SIG-M5 (cell line): ENCODE measurements at places on chromosomes 16 and 17.

GRCh38 chr17:79843816-79844800, 4.9 kb upstream of the CBX4 start:
- no peak for DNase-seq

DNA sequence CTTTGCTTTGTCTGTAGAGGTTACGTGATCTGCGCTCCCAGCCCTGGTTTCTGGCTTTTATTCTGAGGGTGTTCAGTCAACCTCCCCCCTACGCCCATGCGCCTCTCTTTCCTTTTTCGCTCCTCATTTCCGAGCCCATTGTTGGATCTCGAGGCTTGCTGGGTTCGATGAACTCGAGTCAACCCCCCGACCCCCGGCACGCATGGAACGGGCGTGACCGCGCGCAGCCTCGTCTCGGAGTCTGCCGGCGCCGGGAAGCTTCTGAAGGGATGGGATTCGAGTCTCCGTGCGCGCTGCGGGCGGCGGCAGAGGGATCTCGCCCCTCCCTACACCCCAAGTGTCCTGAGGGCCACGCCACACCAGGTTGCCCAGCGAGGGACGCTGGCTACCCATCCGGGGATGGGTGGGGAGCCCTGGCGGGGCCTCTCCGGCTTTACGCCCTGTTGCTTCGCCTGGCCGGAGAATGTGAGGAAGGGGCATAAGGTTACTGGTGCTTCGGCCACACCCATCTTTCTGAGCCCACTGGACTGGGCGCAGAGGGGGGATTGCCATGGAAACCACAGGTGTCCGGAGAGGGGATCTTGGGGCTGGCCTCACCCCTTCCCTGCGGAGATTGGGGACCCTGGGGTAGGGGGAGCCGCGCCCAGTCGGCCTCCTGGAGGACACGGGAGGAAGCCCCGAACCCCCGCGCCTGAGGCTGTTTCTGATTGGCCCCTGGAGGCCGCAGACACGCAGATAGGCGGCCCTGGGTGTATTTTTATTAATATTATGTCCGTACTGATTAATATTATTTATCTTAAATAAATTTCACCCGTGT, 1.8 kb downstream of the MAPT start:
- no peak for DNase-seq

DNA sequence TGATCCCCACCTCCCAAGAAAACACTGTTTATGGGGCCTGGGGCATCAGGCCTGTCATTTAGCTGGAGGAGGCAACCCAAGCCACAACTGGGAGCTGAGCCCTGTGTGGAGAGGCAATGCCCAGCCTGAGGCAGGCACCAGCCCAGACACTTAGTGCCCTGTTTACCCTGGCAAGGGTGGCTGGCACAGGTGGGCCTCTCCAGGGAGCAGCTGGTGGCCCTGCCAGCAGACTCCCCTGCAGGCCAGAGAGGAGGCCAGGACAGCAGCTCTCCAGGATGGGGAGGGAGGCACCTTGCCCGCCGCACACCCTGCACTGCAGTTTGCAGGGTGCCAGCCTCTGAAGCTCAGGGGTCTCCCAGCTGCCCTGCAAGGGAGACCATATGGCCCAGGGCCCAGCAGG, 9.1 kb upstream of the TMEM92 start:
- DNase-seq = no peak

- DNase-seq = no peak
Observed at GRCh38 chr17:67449845-67450755, 73.0 kb downstream of the PITPNC1 start.

DNA sequence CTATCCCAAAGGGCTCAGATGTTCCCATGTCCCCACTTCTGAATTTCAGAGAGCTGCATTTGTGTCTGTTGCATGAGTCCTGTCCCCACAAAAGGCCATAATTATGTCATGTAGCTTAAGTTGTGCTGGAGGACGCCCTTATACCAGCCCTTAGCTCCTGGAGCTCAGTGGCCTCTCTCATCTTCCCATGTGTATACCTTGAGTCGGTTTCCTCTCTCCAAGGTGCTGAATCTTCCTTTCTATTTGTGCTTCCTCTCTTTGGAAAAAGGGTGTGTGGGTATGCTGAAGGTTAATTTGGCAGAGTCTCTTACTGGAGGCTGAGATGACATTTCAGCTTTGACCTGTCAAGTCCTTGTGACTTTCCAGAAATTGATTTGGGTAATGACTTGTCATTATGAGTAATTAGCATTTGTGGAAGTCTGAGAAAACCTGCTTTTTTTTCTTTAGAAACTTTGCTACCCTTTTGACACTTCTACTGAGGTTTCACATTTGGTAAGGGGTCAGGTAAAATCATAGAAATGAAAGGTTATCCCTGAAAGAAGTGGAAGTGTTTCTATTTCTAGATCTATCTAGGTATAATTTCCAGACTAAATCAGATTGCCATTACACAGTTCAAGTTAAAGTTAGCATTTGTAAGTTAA, 185.4 kb downstream of the ABCC12 start:
- no peak for DNase-seq
